ENCODE measurements at places on chromosomes 4 and X. TPM values are rescaled to one million over a fixed set of nuclear protein-coding genes. Genes with fewer than 3 reads are reported as not detected.

GRCh38 chr4:2948895-2949781, 14.1 kb downstream of the NOP14 start:
- DNase-seq: no peak

DNA sequence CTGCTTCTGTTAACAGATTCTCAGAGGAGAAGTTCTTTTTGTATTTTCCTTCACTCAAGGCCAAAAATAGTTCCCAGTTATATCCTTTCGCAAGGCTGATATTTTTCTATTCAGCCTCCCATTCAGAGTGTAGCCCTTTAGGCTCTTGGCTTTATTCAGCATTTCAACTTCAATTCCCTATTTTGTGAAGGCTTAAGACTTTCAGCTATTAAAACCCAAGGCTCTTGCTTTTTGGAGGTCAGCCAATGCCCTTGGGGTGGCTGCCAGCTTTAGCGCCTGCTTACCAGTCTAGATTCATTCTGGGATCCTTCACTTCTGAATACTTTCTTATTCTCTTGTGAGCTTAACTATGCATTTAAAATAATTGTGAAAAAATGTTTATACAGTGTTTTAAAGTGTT, 57.3 kb upstream of the ADGRA3 start:
- DNase-seq: no peak

The ARMCX2 gene
- 93.4 TPM for polyA plus RNA-seq

The HMX1 gene
- polyA plus RNA-seq: not detected
